Stimulated activated CD4-positive, alpha-beta T cell treated with anti-CD3 and anti-CD28 coated beads, Interleukin-2, amount 100 ng/mL, for 4 hours (primary cell): ENCODE measurements at places on chromosomes 16 and 17.

GRCh38 chr16:70402916-70403659 is 35.8 kb downstream of the ST3GAL2 start:
- DNase-seq: no peak

GRCh38 chr17:75783069-75783783 is 1.4 kb upstream of the UNK start:
- DNase-seq: no peak

DNA sequence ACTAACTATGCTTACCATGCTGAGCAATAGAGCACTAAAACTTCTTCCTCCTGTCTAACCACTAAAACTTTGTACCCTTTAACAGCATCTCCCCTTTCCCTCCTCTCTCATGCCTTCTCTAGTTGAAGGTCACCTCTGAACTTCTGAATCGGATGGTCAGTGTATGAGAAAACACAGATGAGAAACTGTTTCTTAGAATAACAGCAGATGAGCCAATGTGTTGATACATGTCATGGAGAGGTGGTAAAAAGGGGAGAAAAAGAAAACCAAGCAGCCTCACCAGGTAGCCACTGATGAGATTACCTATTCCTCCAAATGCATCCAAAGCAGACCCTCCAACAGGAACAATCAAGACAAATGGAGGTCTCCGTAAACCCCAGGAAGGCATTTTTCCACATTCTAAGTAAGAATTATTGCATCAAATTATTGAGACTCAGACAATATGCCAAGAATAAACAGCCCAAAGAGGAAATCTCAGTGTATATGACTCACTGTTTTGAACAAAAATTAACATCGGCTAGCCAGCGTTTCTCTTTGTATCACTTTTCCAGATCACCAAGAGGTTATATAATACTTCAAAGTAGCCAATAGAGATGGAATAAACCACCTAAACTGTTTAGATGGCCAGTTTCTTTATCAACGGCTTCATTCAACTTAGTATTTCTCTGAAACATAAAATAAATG is 793.3 kb upstream of the SOX9 start:
- DNase-seq: no peak

- no peak for DNase-seq
Observed at GRCh38 chr16:2751577-2752034, 832 bp upstream of the SRRM2 start.

- DNase-seq: no peak
Observed at GRCh38 chr17:69198238-69198637, 30.4 kb downstream of the ABCA10 start.

DNA sequence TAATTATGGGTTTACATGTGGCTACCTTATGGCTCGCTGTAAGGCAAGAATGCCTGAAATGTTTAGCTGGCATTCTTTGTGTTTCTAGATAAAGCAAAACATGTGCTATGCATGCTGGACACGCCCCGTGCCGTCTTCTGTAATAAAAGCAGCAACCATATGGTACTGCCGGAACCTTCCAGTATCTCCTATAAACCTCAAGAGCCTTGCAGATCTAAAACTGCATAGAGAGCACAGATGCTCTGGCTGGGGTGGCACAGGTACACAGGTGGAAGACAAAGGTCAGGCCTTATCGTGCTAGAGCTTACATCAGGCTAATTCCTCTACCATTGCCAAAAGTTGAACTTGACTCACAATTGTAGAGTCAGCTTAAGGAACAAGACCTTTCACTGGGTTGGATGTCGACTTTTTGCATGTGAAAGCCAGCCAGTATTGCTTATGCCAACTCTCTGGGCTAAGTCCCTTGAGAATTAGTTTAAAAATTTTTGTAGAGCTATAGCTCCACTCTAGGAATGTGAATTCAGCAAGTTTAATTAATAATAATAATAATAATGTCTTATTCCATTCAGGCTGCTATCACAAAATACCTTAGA is 187.4 kb upstream of the CACNG5 start:
- no peak for DNase-seq

GRCh38 chr16:12096828-12097522 is 120.4 kb downstream of the SNX29 start:
- no peak for DNase-seq

- DNase-seq: no peak
Observed at GRCh38 chr17:3946711-3947235, 17.5 kb downstream of the ATP2A3 start.

DNA sequence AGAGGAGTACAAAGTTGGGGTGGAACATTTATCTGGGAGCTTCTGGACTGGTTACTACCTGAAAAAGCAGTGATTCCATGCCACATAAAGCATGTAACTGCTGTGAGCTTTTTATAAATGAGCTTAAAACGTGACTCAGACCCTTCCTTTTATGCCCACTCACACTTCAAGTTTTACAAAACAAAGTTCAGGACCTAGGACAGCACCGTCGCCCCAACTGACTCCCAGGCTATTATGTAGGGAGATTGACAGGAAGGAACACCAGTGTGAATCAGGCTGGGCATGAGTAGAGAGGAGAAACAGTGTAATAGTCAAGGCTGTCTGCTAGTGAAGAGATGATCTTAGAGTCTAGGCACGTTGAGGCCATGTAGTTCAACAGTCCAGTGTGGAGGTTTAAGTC is 91.6 kb upstream of the DNAH9 start:
- no peak for DNase-seq

DNA sequence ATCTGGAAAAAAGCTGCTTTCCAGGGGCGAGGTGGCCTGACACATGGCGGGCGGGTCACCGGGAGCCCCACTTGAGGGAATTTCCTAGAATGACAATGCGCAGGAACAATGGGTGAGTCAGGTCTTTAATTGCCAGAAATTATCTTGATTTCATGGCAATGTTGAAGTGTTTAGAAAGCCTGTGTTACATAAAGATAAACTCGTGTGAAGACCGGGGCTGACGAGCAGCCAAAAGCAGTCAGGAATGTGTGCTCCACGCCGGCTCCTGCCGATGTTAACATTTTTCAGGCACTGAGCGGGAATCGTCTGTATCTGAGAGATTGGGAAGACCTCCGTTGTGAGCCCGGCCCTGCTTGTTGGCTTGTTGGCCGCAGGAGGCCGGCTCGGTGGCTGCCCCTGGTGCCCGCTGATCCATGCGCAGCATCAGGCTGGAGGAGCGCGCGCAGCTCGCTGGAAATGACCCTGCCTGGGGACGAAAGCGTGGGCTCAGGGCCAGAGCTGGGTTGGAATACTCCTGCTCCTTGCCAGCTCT is 353.1 kb downstream of the FOXL1 start:
- DNase-seq: no peak

DNA sequence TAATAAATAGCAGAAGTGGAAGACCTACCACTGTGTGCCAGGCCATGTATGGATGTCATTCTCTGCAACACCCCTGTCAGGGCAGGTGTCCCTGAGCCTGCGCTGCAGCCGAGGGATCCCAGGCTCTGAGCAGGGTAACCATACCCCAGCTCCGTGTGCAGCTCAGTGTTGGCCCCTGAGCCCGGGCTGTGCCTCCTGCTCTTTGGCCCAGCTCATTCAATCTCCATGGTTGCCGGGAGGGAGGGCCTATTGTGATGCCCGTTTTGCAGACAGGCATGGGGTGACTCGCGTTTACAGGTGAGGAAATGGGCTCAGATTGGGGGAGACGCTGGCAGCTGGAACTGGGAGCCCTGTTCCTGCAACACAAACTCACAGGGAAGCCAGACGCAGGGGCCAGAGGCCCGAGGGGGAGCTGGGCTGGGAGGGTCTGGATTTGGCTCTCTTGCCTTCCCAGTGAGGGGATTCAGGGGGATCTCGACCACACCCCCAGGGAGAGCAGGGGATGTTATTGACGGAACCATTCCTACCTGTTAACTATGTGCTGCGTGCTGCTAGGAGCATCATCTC is 190.5 kb downstream of the IRF8 start:
- no peak for DNase-seq

- DNase-seq: no peak
Observed at GRCh38 chr16:85057212-85057889, 29.8 kb downstream of the KIAA0513 start.

- peak; percentile 46 for DNase-seq
Observed at GRCh38 chr17:67689534-67690177, 28.1 kb upstream of the NOL11 start.

DNA sequence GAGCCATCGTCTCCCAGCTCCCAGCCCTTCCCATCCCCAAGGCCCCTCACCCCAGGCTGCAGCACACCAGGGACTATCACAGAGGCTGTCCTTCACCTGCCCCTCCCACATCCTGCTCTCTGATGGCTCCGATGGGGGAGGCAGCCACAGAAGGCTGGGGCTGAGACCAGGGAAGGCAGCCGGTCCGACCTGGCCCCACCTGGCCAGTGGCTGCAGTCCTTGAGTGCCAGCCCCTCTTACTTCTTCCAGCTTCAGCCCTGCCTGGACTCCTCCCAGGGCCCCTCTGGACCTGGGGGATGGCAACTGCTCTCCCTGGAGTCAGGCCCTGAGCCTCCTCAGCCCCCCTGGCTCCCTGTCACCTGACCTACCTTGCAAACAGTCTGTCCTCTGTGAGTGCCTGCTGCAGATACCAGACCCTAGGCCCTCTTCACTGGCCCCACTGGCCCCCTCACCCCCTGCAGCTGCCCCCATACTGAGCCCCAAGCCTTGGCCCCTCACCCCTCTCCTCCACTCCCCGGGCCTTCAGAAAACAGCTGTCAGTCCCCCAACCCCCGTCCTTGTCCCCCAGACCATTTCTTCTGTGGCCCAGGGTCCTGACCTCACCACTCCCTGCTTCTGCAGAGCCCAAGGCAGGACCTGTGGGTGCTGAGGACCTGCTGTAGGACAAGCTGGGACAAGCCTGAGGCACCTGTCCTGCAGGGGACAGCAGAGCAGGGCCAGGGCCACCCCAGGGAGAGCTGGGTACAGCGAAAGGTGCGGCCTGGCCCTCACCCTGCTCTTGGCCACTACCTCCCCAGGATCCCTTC is 12.6 kb upstream of the SRRM2 start:
- no peak for DNase-seq

DNA sequence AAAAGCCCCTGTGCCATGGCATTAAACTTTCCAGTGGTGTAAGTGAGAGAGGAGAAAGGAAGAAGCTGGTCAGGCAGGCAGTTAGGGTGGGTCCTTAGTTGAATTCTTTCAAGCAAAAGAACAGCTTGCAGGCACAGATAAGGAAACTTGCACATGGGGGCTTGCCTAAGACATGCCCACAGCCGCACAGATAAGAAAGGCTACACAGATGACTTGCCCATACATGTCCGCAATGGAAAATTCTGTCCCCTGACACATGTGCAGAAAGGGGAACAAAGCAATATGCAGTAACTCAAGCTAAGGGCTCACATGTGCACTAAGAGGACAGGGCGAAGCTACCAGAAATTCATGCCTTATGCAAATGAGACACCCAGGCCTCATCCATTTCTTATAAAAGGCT is 69.9 kb downstream of the GSG1L start:
- no peak for DNase-seq

DNA sequence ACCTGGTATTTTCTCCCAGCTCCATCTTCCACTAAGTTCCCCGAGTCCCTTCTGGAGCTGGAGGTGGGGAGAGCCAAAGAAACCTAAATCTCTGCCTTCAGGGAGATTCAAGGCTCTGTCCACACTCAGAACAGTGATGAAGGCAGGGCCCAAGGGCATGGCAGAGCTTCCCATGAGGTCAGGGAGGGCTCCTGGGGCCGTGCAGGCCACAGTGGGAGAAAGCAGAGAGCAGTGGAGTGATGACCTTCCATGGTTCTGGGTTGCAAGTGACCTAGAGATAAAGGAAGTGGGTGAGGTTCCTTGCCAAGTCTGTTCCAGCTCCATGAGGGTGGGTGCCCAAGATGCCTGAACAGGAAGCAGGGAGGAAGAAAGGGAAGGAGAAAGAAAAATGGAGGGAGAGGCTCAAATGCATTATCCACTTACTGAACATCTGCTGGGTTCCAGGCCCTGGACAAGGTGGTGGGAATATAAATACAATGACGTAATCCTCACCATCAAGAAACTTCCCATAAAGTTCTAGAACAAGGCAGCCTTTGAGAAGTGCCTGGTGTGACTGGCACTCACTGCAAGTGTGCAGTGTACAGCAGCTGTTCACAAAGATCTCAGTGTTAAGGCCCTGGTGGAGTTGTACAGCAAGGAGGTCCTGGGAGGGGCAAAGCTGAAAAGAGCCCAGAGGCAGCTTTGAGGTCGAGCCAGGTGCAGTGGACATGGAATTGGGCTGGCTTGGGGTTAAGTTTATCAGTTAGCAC is 13.3 kb downstream of the TBKBP1 start:
- no peak for DNase-seq

DNA sequence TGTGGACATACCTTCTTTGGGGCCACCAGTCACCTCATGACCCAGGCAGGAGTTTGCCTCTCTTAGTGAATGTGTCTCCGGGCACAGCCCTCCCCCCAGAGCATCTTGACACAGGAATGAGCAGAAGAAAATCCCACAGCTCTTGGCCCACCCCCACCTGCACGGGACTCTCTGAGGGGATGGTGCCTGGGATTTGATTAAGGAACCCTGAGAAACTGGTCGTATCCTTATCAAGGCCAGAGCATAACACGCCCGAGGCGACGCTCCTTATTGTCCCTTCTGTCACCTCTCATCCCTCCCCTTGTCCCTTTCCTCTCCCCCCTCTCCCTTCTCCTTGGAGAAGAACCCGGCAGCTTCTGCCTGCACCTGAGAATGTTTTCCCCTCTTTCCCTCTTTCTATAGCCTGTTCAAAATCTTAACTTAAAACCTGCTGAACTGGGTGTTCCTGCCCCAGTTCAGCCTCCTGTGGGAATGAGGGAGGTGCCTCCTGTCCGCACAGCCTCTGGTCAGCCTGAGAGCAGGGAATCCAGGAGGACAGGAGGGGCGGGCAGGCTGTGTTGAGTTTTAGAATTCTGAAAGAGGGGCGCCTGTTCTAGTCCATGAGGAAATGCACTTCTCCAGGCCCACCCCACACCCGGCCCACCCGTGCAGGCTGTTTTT is 140.7 kb upstream of the PLCG2 start:
- DNase-seq: no peak

GRCh38 chr17:15247891-15248529 is 17.1 kb downstream of the PMP22 start:
- DNase-seq: no peak

DNA sequence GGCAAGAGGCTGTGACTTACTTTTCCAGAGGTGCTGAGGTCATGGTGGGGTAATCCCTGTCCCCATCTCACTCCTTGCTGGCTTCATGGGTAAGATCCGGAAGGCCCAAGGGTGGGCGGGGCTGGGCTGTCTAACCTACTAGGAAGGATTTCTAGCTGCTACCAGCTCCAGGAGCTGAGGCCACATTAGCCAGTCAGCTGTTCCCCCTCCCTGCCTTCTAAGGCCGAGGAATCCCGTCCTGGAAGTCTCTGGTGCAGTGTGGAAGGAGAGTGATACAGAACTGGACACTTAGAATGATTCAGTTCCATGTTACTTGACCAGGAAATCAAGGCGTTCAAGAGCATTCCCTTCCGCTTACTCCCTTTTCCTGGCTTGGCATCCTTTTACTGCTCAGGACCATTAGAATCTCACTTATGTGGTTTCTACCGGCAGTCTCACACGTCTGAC is 8.9 kb downstream of the GNGT2 start:
- DNase-seq: no peak
